Stimulated activated CD8-positive, alpha-beta memory T cell treated with anti-CD3 and anti-CD28 coated beads, Interleukin-4, amount 100 ng/mL, for 24 hours (primary cell): ENCODE measurements at places on chromosomes 2 and 18.

DNA sequence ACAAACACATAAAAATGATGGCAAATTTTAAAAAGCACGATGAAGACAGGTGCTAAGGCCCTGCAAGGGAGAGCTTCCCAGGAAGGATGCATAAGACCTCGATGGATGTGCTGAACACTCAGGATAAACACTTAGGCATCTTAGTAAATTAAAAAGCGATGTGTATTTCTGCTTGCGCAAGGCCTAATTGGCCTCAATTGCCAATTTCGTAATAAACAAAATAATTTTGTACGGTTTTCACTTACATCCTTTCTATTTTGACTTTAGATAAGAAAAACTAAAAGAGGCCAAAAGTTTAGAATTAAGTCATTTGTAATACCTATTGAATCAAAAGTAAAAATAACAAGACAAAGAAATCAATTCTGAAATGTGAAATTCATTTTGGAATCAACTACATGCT lies 189.1 kb downstream of the TCF4 start:
- DNase-seq, result no peak

DNA sequence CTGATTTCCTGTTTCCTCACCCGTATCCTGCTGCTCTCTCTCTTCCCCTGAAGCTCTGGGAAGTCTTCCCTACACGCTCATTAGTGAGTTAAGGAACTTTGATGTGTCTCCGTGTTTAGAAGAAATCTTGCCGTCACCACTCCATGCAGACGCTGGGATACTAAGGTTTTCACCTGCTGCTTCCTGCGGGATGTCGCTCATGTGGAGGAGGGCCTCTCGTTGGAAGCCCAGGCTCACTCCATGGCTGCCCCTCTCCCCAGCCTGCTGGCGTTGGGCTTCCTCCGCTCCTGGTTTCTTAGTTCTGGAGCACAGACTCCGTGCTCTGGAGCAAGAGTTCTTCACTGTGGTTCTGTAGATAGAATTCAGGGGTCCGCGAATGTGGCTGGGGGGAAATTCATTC lies 326.3 kb downstream of the GBX2 start:
- DNase-seq, result no peak

- DNase-seq, result no peak
These were observed 24.1 kb upstream of the RABL2A start for GRCh38 chr2:113602869-113603466.

GRCh38 chr18:76480913-76481312 lies 14.1 kb downstream of the ZNF516 start:
- no peak for DNase-seq

DNA sequence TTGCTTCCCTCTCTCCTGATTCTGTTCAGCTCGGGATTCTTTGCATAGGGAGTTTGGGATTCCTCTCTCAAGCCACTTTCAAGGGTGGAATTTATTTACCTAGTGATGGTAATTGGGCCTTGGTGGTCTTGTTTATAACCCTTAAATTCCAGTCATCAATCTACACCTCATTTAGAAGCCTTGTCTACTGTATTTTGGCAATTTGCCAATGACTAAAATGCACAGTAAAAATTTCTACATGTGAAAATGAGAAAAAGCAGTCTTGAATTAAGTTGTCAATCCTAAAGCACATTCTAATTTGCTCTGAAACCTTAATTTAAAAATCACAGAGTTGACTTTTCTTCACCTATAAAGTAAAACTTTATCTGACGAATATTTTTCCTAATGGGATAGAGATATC lies 749.2 kb upstream of the CRIM1 start:
- no peak for DNase-seq

- no peak for DNase-seq
These were observed 126.1 kb downstream of the ZNF516 start for GRCh38 chr18:76368976-76369375.

GRCh38 chr18:77784759-77785379 lies 535.2 kb downstream of the GALR1 start:
- DNase-seq, result no peak

GRCh38 chr2:234818937-234819336 lies 132.9 kb upstream of the SH3BP4 start:
- no peak for DNase-seq

DNA sequence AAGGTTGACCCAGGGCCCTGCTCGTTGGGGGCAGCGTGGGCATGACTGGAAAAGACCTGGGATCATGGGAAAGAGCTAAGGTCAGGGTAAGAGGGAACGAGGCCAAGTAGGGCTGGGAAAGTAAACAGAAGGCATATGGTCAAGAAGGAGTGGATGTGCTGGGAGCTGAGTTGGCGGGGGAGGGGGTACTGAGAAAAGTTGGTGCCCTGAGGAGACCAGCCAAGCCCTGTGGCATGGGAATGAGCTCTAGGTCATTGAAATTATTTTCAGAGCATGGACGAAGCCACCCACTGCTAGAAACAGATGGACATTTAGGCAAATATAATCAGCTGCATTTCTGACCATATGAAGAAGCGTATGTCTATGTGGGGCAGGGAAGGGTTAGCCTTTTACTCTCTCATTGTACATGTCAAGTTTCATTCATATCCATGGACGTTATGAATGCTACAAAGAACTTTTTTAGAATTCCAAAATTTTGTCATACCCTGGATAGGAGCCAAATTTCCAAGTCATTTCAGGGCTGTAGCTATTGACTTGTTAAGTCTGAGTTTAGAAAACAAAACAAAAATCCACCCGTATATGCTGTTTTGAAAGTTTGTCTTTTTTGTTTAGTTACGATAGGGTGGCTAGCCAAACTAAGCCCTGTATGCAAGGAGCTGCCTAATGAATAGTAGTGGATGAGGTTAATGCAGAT lies 19.1 kb downstream of the MAPRE2 start:
- DNase-seq, result no peak

- DNase-seq, result no peak
These were observed 41.3 kb downstream of the VSNL1 start for GRCh38 chr2:17581831-17582230.

DNA sequence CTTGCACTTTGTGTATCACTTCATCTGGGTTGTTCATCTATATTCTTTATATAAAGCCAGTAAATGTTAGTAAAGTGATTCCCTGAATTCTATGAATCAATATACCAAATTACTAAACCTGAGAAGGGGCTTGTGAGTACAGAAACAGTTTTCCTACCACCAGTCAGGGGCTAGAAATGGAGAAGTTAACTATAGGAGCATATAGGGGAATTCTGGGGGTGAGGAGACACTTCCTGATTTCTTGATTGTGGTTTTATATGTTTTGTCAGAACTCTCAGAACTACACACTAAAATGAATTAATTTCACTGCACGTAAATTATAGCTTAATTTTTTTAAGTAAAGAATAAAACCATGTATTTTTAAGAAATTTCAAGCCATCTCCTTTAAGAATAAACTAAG lies 93.7 kb downstream of the SESTD1 start:
- no peak for DNase-seq

DNA sequence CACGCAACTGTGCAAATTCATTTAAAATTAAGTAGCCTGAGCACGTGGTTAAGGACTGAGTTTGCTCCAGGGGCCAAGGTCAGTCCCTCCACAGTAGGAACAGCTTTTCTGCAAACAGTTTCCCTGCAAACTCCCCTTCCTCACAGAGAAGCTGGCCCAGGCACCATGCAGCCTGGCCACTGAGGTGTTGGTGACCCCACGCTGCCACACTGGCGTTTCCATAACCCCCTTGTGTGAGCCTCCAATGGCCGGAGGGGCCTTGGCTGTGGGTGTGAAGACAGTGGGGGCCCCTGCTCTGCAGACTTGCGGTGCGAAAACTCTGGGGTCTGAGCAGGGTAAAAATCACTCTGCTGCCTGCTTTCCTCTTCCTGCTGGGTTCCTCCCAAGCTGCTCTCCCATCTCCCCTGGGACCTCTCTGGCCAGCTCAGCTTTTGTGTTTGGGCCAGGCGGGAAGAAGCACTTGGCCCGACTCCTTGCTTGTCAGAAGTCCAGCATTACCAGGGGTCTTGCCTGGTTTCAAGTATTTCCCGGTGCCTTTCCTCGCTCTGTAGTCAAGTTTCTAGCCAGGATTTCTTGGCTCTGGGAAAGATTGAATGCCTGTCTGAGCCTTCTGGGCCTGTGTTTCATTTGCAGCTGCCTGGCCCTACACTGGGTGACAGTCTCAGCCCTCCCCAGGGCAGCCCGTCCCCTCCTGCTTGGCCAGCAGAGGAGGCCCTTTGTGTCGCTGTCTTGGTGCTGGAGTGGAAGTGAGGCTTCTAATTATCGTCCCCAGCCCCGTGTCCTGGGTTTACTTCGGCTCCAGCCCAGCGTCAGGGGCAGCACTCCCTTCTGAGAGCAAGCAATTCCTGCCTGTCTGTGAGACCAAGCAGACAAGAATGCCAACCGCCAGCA lies 131.4 kb upstream of the SLC1A4 start:
- no peak for DNase-seq

- no peak for DNase-seq
These were observed 113.7 kb upstream of the ZFP36L2 start for GRCh38 chr2:43340066-43340465.

GRCh38 chr2:8510519-8510918 lies 171.3 kb upstream of the ID2 start:
- DNase-seq, result no peak

- no peak for DNase-seq
These were observed 28.2 kb downstream of the CCDC102B start for GRCh38 chr18:68826121-68826520.

GRCh38 chr2:145029873-145030272 lies 510.0 kb upstream of the ZEB2 start:
- DNase-seq, result no peak

- DNase-seq, result no peak
These were observed 30.1 kb upstream of the GALNT14 start for GRCh38 chr2:31168291-31168690.

- DNase-seq, result peak; percentile 60
These were observed 135.9 kb downstream of the TGIF1 start for GRCh38 chr18:3585656-3586509.

GRCh38 chr2:200584639-200585038 lies 1.2 kb upstream of the AOX1 start:
- DNase-seq, result no peak

- no peak for DNase-seq
These were observed 57.1 kb upstream of the MSH6 start for GRCh38 chr2:47725808-47726207.

DNA sequence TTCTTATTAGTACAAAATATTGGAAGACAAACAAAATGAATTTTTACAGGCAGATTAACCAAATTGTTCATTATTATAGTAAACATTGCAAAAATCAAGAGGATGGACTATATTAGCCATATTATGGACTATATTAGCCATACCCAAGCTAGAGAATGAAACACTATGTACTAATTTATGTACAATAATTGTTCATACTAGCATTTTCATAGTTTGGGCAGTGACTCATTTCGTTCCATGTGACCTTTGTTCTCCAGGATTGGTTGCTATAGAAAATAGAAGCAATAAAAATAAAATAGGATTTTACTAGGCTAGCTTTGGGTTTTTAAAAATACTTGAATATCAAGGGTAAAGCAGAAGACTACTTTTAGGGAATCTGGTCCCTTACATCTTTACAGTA lies 176.8 kb downstream of the ZEB2 start:
- no peak for DNase-seq

DNA sequence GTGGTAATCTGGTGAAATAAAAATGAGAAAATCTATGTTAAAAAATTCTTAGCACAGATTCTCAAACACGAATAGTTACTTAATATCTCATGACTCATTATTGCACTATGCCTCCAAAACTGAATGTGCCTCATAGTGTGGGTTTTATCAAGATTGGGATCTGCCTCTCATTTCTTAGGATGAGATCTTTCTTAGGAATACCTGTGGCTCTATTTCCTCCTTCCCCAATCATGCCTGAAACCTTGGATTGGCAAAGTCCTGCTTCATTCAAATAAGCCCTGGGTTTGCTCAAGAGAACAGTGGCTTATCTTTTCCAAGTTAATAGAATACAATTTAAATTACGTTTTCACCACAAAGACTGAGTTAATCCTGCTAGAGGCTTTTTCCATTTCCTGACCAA lies 100.3 kb downstream of the DPP10 start:
- DNase-seq, result no peak

- no peak for DNase-seq
These were observed 108.6 kb downstream of the QPCT start for GRCh38 chr2:37453027-37453426.

GRCh38 chr18:44895176-44895798 lies 214.6 kb downstream of the SETBP1 start:
- DNase-seq, result peak; percentile 18

GRCh38 chr18:75478996-75479880 lies 51.7 kb upstream of the SMIM21 start:
- DNase-seq, result no peak

GRCh38 chr2:12262681-12263436 lies 453.9 kb upstream of the TRIB2 start:
- no peak for DNase-seq

DNA sequence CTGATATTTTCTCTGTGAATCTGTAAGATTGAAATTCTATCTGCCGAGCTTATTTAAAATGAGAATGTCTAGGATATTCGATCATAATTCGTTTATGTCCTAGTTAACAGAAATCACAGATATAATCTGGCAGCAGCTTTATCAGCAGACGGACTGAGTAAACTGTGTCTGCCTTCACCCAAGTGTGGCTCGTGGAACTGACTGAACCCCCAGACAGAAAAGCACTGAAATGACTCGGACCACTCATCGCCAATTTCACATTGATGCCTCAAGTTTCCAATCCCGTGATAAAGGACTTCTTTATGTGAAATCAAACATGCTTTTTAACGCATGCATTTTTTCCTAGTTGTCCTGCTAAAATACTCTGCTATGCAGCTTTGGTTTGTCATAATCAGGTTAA lies 15.9 kb downstream of the TNFRSF11A start:
- no peak for DNase-seq

- DNase-seq, result no peak
These were observed 872.2 kb upstream of the NXPH2 start for GRCh38 chr2:139652385-139652784.

- DNase-seq, result no peak
These were observed 117.6 kb downstream of the CYRIA start for GRCh38 chr2:16548036-16548435.

DNA sequence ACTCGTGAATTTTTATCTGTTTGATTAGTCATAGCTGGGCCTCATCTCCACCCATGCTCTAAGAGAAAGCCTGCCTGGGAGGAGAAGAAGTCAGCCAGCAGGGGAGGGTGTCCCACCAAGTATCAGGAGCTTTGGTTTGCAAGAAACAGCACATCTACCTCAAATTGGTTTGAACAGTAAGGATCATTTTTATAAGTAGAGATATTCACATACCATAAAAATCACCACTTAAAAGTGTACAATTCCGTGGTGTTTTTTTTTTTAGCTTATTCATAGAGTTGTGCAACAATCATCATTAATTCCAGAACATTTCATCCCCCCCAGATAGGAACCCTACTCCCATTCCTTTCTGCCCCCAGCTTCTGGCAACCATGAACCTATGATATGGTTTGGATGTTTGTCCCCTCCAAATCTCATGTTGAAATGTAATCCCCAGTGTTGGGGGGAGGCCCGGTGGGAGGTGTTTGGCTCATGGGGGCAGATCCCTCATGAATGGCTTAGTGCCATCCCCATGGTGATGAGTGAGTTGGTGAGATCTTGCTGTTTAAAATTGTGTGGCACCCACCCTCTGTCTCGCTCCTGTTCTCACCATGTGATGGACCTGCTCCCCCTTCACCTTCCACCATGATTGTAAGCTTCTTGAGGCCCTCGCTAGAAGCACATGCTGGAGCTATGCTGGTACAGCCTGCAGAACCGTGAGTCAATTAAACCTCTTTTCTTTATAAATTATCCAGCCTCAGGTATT lies 36.2 kb upstream of the HS6ST1 start:
- no peak for DNase-seq

- no peak for DNase-seq
These were observed 13.2 kb upstream of the RAPGEF4 start for GRCh38 chr2:172722481-172722880.

- no peak for DNase-seq
These were observed 99.4 kb upstream of the TRIB2 start for GRCh38 chr2:12617366-12617765.
